MCF 10A (cell line): ENCODE measurements at places on chromosomes 3 and 15. TPM values are rescaled to one million over a fixed set of nuclear protein-coding genes. Genes with fewer than 3 reads are reported as not detected.

DNA sequence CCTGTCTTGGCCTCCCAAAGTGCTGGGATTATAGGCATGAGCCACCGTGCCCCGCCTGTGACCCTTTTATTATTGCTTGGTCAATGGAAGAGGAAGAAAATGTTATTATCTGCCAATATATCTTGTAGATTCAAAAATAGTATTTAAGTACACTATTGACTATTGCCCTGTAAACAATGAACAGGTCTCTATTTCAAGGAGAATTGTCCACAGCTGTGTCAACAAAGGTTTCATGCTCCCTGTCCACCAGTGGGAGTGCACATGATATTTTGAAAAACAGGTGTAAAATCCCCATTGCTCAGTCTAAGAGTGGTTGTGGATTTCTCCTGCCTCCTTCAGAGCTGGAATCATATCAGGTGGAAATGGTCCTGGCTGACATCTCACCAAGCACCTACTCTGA is 36.5 kb upstream of the IGF1R start:
- H3K4me1 ChIP-seq, result peaks cover 6% of the 10 kb centered on the region
- no peak overlapping the region for H3K27ac ChIP-seq
- no peaks in the 10 kb centered on the region for H3K36me3 ChIP-seq
- peaks cover 11% of the 10 kb centered on the region for H3K27me3 ChIP-seq

GRCh38 chr3:152183473-152183872 is 85.3 kb upstream of the MBNL1 start:
- no peak overlapping the region for H3K27ac ChIP-seq
- no peaks in the 10 kb centered on the region for H3K36me3 ChIP-seq
- no peaks in the 10 kb centered on the region for H3K4me1 ChIP-seq
- no peak overlapping the region for H3K4me3 ChIP-seq

DNA sequence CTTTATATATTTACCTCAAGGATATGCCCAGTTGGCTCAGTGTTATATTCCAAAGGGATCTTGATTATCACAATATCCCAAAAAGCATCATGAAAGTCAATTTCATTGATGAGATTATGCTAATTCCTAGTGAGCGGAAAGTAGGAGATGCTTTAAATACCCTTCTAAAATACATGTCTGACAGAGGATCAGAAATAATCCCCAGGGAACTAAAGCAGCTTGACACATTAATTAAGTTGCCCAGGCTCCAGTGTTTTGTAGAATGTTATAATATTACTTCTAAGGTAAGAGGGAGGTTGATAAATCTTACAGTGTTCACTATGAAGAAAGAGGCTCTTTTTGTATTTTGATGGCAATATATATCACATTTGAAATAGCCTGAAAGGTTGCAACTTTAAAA is 767.5 kb upstream of the ROBO1 start:
- peaks cover 23% of the 10 kb centered on the region for H3K27me3 ChIP-seq
- no peak overlapping the region for H3K4me3 ChIP-seq
- H3K4me1 ChIP-seq, result no peaks in the 10 kb centered on the region
- no peak overlapping the region for H3K27ac ChIP-seq

DNA sequence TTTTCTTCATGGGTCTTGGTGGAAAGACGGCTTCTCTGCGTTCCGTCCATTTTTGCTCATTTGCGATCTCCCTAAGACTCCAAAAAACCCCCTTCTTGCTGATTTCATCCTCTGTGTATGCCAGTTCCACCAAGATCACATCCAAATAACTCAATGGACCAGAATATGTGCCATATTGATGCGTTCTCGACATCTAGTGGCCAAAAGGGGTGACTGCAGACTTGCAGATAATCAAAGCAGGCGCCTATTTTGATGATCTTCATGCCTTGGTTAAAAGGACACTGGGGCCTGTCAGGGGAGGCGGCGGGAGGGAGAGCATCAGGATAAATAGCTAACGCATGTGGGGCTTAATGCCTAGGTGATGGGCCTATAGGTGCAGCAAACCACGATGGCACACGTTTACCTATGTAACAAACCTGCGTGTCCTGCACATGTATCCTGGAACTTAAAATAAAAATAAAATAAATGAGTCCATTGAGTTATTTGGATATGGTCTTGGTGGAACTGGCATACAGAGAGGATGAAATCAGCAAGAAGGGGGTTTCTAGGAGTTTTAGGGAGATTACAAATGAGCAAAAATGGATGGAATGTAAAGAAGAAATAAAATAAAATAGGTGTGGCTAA is 104.2 kb upstream of the RAD18 start:
- H3K4me1 ChIP-seq, result no peaks in the 10 kb centered on the region
- no peaks in the 10 kb centered on the region for H3K27me3 ChIP-seq
- H3K36me3 ChIP-seq, result peaks cover 30% of the 10 kb centered on the region
- peak; percentile 55 for DNase-seq

DNA sequence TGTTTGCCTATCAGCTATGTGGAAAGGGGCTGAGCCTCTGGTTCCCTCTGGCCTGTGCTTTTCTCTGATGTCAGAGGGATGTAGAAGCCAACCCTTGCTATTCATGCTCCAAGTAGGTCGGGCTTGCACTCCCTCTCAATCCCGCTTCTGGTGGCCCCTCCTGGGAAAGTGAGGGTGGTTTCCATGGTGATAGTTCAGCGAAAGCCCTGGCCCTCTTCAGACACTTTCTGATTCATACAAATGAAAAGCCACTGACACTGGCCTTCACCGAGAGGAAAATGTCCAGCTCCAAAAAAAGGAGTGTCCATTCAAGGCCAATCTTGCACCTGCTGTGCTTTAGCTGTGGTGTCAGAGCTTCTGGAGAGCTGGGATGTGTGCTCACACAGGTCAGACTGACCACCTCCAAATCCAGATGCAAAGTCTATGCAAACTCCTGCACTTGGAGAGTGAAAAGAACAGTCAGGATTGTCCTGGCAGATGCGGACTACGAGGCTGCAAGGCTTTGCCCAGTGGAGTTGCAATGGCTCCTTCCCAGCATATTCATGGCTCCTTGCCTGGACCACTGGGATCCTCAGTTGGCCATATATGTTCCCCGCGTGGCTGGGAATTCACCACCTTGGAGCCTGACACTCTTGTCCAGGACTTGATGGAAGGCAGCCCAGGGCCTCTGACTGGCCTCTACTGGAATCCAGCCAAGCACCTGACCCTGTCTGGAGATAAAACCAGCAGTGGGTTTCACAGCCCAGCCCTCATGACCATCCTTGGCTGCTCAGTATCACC is 96.6 kb downstream of the CEMIP start:
- DNase-seq, result no peak
- H3K27ac ChIP-seq, result no peak overlapping the region
- no peaks in the 10 kb centered on the region for H3K36me3 ChIP-seq
- H3K4me1 ChIP-seq, result peaks cover 18% of the 10 kb centered on the region
- no peaks in the 10 kb centered on the region for H3K27me3 ChIP-seq
- H3K4me3 ChIP-seq, result no peak overlapping the region

DNA sequence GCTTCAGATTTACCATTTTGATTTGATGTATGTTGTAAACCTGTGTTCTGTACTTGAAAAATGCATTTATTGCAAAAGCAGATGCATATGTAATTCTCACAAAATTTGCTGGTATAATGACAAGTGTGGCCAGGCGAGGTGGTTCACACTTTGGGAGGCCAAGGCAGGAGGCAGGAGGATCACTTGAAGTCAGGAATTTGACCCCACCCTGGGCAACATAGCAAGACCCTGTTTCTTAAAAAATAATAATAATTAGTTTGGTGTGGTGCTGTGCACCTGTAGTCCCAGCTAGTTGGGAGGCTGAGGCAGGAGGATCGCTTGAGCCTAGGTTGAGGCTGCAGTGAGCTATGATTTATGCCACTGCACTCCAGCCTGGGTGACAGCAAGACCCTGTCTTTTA is 4.7 kb upstream of the HYKK start:
- H3K27ac ChIP-seq, result no peak overlapping the region
- H3K27me3 ChIP-seq, result no peaks in the 10 kb centered on the region
- H3K4me3 ChIP-seq, result no peak overlapping the region
- peaks cover 43% of the 10 kb centered on the region for H3K36me3 ChIP-seq
- no peaks in the 10 kb centered on the region for H3K4me1 ChIP-seq

DNA sequence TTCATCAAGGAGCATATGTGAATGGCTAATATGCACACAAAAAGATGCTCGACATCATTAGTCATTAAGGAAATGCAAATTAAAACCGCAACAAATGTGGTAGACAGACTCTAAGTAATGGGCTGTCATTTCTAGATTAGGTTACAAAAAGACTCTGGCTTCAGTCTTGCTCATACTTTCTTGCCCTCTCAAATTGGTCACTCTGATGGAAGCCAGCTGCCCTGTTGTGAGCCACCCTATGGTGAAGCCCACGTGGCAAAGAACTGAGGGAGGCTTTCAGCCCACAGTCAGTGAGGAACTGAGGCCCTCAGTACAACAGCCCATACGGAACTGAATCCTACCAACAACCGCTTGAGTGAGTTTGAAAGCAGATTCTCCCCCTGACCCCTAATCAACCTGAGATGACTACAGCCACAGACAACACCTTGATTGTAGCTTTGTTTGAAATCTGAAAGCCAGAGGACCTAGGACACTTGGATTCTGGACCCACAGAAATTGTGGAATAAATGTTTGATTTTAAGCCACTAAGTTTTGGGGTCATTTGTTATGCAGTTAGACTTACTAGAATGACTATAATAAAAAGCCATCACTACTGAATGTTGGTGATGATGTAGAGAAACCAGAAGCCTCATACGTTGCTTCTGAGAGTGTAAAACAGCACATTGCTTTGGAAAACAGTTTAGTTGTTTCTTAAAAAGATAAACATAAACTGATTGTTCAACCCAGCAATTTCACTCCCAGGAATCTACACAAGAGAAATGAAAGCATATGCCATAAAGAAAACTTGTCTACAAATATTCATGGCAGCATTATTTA is 45.7 kb downstream of the EHHADH start:
- peak; percentile 10 for DNase-seq
- H3K4me3 ChIP-seq, result no peak overlapping the region
- H3K36me3 ChIP-seq, result peaks cover 5% of the 10 kb centered on the region
- no peak overlapping the region for H3K27ac ChIP-seq
- H3K27me3 ChIP-seq, result no peaks in the 10 kb centered on the region
- peaks cover 6% of the 10 kb centered on the region for H3K4me1 ChIP-seq

- no peak overlapping the region for H3K27ac ChIP-seq
- H3K4me3 ChIP-seq, result no peak overlapping the region
- no peaks in the 10 kb centered on the region for H3K4me1 ChIP-seq
- H3K27me3 ChIP-seq, result peaks cover 82% of the 10 kb centered on the region
- no peaks in the 10 kb centered on the region for H3K36me3 ChIP-seq
These were observed 86.4 kb downstream of the NSMCE3 start for GRCh38 chr15:29183071-29183831.

TUSC7 gene
- total RNA-seq, result not detected in 2 replicates

COMMD2 gene
- total RNA-seq, result 51.2 and 60.4 TPM in 2 replicates

TMEM212 gene
- not detected in 2 replicates for total RNA-seq

P2RY13 gene
- total RNA-seq, result not detected in 2 replicates

SLCO2A1 gene
- 0.59 and 1.0 TPM in 2 replicates for total RNA-seq
